H7 (cell line): ENCODE measurements at places on chromosomes 3 and 15. TPM values are rescaled to one million over a fixed set of nuclear protein-coding genes. Genes with fewer than 3 reads are reported as not detected.

SCAPER gene
- total RNA-seq, result 8.0 and 8.3 TPM in 2 replicates

GOLGA6D gene
- 0.28 and 1.1 TPM in 2 replicates for total RNA-seq

DGKG gene
- total RNA-seq, result 0.37 and 0.52 TPM in 2 replicates

IGF2BP2 gene
- total RNA-seq, result 83.7 and 122 TPM in 2 replicates

ZNF860 gene
- total RNA-seq, result 0.85 and 1.5 TPM in 2 replicates

RABL3 gene
- total RNA-seq, result 13.2 and 14.5 TPM in 2 replicates

ZNF501 gene
- 0.04 and 0.17 TPM in 2 replicates for total RNA-seq

RASGRP1 gene
- total RNA-seq, result 2.8 and 2.9 TPM in 2 replicates

SERINC4 gene
- total RNA-seq, result 0.22 and 0.38 TPM in 2 replicates

DLL4 gene
- total RNA-seq, result 0.26 TPM in 1 of 2 replicates, not detected in the other

DNA sequence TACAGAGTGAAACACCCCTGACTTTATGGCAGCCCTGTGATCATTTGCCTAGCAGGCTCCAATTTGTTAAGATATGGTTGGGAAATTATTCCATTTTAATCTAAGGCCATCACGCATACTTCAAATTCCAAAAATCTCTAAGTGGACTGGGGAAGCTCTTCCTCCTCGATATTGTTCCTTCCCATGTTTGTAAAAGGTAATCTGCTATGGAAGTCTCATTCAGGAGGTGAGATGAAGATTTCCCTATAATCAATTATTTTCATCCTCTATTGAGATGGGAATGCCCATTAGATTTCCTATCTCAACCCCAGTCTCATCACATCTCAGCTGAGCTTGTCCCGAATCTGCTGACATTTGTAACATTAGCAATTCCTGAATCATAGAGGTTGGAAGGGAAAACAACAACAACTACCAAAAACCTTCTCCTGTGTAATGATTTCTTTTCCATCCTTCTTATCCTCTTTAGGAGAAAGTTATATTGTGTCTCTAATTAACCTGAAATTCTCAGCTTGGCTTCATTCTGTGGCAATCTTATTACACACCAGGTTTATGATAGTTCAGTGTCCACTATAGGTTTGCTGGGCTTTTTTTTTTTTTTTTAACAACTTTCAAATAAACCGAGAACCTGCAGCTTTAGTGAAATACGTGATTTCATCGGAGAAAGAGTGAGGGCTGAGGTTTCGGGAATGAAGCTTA, 2.2 kb upstream of the NR2F2 start:
- no peak for DNase-seq

GRCh38 chr15:64013179-64014062, 32.9 kb downstream of the DAPK2 start:
- no peak for DNase-seq

DNA sequence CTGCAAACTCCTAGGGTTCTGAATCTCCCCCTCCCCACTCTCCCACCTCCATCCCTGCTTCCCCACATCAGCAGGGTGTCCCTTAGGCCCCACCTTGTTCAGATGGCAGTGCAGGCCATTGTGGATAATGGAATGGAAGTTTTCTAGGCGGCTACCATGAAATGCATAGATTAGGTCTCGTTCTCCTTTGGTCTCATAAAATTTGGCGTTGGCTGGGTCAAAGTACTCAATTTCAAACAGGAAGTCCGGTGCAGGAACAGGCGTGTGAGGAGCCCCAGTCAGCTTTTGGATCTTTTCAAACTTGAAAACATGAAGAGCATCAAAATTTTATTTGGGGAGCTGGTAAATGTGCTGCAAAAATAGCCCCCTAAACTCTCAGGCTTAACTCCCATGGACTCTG, 20.2 kb downstream of the PARP16 start:
- no peak for DNase-seq

DNA sequence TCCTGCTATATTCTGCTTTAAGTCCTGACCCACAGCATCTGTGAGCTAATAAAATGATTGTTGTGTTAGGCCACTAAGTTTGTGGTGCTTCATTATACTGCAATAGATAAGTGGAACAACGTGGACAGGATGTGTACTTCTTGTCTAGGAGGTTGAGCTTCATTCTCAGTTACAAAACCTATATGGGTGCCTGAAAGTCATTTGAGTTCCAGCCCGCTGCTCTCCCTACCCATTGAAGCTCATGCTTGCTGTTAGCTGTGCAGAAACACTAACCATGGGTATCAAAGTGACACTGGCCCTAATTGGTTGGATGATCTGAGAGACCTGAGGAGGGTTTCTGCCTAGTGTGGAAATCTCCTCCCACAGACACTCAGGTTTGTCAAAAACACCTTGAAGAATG, 357.2 kb downstream of the PDCD6IP start:
- DNase-seq, result no peak

GRCh38 chr3:175655351-175655750, 796.2 kb downstream of the NAALADL2 start:
- DNase-seq, result no peak

DNA sequence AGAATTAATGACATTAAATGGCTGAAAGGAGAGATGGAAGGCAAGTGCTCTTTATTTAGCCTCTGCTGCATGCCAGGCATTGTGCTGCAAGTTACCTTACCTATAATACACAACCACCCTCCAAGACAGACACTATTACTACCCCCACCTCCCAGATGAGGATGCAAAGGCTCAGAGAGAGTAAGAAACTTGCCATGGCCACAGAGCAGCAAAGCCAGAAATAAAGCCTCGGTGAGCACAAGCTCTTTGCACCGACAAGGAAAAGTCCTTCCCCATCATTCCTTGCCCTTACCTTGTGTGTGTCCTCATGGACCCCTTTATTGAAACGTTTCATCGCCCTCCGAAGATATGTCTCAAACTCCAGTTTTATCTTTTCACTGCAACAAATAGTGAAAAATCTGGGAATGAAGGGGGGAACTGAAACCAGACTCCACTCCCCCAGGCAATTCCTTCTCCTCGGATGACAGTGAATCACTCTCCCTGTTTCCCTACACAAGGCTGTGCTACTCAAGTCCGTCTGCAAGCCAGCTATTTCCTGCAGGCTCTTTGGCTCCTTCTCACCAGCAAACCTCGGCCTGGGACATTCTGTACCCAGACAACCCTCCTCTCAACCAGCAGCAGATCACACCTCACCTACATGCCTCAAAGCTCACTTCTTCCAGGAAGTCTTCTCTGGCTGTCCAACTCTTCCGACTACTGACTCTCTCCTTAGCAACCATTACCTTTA, 11.4 kb downstream of the XPC start:
- no peak for DNase-seq

GRCh38 chr15:58473724-58474123, 41.9 kb downstream of the LIPC start:
- DNase-seq, result no peak

GRCh38 chr15:39415634-39416033, 165.2 kb upstream of the THBS1 start:
- DNase-seq, result no peak

GRCh38 chr3:44899683-44900367, 25.4 kb downstream of the TGM4 start:
- DNase-seq, result no peak

- DNase-seq, result peak; percentile 80
Observed at GRCh38 chr15:90287101-90287500, 21.6 kb downstream of the NGRN start.

- no peak for DNase-seq
Observed at GRCh38 chr15:31782951-31783350, 247.4 kb upstream of the CHRNA7 start.

DNA sequence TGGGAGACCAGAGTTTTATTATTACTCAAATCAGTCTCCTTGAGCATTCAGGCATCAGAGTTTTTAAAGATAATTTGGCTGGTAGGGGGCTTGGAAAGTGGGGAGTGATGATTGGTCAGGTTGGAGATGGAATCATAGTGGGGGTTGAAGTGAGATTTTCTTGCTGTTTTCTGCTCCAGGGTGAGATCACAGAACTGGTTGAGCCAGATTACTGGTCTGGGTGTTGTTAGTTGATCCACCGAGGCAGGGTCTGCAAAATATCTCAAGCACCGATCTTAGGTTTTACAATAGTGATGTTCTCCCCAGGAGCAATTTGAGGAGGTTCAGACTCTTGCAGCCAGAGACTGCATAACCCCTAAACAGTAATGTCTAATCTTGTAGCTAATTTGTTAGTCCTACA, 141.0 kb downstream of the OTOL1 start:
- no peak for DNase-seq

DNA sequence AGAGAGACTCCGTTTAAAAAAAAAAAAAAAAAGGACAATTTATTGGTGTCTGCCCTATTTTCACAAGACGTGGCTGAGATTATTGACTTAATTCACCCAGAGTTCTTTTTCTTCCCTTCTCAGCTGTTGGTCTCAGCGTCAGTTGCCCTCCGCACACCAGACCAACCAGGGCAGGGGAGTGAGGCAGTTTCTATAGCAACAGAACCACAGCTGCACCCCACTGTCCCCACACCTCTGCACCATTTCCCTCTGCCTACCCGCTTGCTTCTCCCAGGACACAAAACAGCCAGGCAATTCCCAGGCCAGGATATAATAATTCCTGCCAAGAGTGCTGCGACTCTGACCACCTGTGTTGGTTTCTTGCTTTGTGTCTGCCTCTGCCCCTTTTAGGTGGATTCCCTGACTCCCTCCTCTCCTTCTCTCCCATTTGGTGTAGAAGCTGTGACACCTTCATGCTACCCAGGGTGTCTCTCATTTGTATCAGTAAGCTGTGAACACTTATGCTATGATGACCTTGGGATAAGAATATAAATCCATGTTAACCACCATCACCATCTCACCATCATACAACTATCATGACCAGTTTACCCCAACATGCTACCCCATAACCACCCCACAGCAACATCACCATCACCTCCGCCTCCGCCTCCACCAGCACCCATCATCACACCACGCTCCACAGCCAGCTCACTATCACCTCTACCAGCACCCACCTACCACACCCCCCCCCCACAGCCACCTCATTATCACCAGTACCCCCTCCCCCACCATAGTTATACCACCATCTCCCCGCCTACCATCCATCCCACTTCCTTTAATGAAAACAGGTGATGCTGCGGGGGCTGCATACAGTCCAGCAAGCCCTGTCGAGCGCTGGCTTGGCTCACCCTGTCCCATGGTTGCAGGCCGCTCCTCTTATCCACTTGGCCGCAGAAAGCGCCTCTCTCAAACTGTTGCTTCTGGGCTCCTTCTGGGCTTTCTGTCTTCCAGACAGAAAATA, 589 bp downstream of the EPB42 start:
- DNase-seq, result peak; percentile 12

DNA sequence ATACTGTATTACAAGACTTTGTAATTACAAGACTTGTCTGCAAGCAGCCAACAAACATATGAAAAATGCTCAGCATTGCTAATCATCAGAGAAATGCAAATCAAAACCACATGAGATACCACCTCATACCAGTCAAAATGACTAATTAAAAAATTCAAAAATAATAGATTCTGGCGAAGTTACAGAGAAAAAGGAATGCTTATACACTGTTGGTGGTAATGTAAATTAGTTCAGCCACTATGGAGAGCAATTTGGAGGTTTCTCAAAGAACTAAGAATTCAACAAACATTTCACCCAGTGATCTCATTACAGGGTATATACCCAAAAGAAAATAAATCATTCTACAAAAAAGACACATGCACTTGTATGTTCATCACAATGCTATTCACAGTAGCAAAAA, 617.5 kb upstream of the CCDC54 start:
- DNase-seq, result no peak

GRCh38 chr3:58341376-58341775, 8.7 kb downstream of the PXK start:
- DNase-seq, result no peak

- DNase-seq, result no peak
Observed at GRCh38 chr3:171282041-171282440, 178.2 kb downstream of the TNIK start.

- peak; percentile 13 for DNase-seq
Observed at GRCh38 chr3:183285828-183286457, 32.9 kb downstream of the B3GNT5 start.

GRCh38 chr3:99895703-99896441, 78.2 kb downstream of the CMSS1 start:
- no peak for DNase-seq
